ENCODE measurements at places on chromosomes 7 and 10.

DNA sequence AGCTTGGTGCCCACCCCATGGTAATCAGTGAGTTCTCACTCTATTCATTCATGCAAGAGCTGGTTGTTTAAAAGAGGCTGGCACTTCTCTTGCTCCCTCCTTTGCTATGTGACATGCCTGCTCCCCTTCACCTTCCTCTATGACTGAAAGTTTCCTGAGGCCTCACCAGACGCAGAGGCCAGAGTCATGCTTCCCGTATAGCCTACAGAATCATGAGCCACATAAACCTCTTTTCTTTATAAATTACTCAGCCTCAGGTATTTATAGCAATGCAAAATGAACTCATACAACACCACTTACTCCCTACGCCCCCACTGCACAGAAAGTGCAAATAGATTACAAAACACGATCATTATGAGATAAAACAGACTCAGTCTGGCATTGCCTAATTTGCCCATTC lies 39.0 kb downstream of the SEC61G start:
- no peak for DNase-seq

GRCh38 chr10:51716981-51717380 lies 17.6 kb upstream of the CSTF2T start:
- no peak for DNase-seq

GRCh38 chr7:104040666-104041065 lies 51.2 kb upstream of the RELN start:
- no peak for DNase-seq

GRCh38 chr7:76357475-76358010 lies 1.2 kb downstream of the YWHAG start:
- no peak for DNase-seq

- DNase-seq: no peak
Observed at GRCh38 chr7:139047970-139048369, 12.1 kb upstream of the ZC3HAV1L start.

- DNase-seq: no peak
Observed at GRCh38 chr10:44689368-44689767, 221.8 kb upstream of the TMEM72 start.

- DNase-seq: peak; percentile 32
Observed at GRCh38 chr7:142438235-142438922, 180.5 kb upstream of the PRSS58 start.

DNA sequence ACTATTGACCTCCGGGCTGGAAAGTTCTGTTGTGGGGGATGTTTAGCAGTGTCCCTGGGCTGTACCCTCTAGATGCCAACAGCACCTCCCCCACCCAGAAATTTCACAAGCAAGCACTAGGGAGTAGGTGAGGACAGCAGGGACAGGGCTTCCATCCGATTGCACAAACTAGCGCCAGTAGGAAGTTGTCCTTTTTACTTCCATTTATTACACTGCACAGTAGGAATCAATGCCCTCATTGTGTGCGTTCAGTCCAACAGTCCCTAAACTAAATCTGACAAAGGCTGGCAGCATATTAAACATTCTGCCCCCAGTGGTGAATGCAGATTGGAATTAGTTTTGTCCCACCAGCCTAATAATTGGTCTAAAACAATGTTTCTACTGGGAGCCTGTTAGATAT lies 6.4 kb upstream of the SOSTDC1 start:
- no peak for DNase-seq

DNA sequence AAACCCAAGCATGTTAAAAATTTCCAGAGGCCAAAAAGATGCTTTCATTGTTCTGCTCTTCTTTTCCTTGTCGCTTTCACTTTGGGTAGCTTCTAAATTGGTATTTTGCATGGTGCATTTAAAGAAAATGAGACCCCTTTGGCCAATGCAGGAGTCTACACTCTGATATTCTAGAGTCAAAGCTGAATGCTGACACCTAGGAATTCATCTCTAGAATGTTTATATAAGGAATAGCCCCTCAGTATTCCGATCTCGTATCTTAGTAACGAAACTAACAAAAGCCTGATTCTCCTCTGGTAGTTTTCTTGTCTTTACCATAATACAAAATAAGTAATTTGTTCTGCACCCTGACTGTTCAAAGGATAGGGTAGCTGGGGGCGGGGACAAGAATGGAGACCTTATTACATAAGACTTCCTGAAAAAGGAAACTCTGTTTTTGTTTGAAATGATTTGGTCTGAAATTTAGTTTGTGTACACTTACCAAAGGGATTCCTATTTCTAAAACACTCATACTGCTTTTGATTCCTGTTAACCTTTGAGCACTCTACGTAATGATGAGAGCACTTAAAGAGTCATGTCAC lies 17.1 kb downstream of the IKZF1 start:
- DNase-seq: peak; percentile 68

GRCh38 chr10:71625445-71626175 lies 94.0 kb downstream of the C10orf105 start:
- no peak for DNase-seq

- no peak for DNase-seq
Observed at GRCh38 chr7:69109879-69110278, 488.4 kb upstream of the AUTS2 start.

DNA sequence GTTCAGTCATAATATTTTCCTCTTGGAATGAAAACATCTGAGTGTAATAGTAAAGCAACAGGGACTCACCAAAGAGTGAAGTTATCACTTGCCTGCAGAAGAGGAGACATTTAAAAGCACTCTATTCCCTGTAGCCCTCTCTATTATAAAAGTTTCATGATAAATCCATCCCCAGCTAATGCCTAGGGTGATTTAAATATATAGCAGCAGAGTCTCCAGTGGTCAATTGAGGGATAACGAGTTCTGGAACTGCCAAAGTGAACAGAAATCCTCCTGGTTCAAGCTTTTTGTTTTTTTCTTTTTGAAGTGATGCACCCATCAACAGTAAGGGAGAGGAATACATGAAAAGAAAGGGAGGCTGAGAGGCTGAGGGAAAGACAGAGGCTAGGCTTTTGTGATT lies 87.3 kb downstream of the EVX1 start:
- no peak for DNase-seq

- DNase-seq: no peak
Observed at GRCh38 chr7:15566476-15566875, 4.7 kb upstream of the AGMO start.

DNA sequence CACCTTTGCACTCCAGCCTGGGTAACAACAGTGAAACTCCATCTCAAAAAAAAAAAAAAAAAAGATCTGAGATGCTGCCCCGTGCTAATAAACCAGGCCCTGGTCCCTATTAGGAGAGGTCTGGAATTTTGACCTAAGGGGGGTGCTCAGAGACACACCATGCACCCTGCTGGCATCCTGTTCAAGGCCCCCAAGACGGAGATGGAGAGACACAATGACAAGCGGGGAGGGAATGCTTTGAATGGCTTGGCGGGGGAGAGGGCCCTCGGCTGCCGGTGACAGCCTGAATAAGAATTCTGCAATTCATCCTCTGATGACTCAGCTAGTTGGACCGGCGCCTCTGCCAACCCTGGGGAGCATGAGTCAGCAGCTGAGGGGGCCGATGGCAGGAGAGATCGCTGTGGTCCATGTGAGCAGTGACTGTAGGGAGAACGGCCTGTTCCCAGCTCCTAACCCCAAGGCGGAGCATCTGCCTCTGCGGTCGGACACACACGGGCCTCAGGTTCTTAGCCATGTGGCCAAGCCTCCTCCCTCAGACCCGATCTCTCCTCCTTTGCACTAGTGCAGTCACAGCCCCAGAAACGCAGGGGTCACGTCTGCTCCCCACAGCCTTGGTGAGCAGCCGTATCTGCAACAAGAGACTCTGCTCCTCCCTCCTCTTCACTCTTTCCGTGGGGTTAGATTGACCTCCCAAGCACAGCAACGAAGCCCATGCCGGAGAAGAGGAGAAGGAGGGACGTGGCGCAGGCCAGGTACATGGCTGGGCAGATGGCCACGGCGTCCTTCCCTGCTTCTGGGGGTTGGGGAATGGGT lies 14.9 kb downstream of the TRIM56 start:
- peak; percentile 43 for DNase-seq

DNA sequence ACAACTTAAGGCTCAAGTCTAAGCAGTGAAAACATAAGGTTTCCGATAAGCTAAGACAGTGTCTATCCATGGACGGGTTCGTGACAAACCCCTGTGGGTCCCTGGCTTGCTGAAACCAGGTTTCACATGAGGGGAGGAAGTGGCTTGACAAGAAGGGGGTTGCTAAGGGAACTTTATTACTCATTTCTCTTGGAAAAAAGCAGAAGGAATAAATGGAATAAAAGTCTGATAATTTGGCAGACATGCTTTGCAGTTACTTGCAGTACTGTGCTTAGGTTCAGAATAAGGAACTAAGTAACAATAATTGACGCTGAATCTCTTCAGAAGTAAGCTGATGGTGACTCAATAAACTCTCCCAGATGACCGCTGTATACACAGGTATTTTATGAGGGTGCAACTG lies 34.7 kb downstream of the RBM17 start:
- DNase-seq: no peak

DNA sequence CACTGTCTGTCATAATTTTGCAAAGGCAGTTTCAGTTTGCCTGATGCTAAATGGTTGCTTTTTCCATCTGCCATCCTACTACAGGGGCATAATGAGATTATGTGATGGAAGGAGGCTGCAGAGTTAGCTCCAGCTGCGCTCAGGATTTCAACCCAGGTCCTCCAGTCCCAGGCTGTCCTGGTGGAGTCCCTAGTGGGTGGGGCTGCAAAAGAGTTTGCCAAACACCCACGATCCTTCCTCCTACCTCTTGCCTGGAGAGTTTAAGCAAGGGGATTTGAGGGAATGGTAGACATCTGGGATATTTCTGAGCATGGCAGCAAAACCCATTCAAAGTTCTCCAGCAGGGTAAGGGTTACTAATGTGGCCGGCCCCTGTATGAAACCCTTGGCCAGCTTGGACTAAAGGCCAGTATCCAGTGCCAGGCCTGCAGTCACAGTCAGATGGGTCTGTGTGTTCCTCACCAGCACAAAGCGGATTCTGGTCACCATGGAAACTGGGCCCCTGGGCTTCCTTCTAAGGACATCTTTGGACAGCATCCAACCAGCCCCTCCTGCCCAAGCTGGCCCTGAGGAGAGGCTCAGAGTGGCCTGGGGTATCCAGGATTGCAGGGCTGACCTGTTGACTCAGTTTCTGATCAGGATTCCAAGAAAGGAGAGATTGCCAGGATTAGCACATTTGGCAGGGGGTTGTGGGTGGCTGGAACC lies 42.7 kb upstream of the CHST3 start:
- DNase-seq: no peak

DNA sequence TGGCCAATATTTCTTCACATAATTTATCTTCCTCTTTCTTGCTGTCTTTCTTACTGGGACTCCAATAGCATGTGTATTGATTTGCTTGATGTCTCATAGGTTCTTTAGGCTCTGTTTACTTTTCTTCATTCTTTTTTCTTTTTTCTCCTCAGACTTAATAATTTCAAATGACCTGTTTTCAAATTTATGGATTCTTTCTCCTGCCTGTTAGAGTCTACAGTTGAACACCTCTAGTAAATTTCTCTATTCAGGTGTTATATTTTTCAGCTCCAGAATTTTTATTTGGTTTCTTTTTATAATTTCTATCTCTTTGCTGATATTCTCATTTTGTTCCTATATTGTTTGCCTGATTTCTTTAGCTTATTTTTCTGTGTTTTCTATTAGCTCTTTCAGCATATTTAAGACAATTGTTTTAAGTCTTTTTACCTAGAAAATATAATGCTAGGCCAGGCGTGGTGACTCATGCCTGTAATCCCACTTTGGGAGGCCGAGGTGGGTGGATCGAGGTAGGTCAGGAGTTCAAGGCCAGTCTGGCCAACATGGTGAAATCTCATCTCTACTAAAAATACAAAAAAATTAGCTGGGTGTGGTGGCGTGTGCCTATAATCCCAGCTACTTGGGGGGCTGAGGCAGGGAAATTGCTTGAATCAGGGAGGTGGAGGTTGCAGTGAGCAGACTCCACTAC lies 61.9 kb upstream of the TNS3 start:
- no peak for DNase-seq
